Stimulated activated CD8-positive, alpha-beta memory T cell treated with anti-CD3 and anti-CD28 coated beads, Interleukin-15, amount 100 ng/mL, for 24 hours (primary cell): ENCODE measurements at places on chromosomes 3 and 15.

- no peak for DNase-seq
Measured at GRCh38 chr3:146166826-146167225, 5.8 kb upstream of the PLOD2 start.

- DNase-seq, result no peak
Measured at GRCh38 chr3:87448558-87448957, 172.2 kb upstream of the POU1F1 start.

- no peak for DNase-seq
Measured at GRCh38 chr15:90184119-90184785, 16.9 kb upstream of the SEMA4B start.

GRCh38 chr3:57274845-57275244 is 17.6 kb downstream of the ASB14 start:
- no peak for DNase-seq

GRCh38 chr15:79132770-79133169 is 42.2 kb upstream of the RASGRF1 start:
- no peak for DNase-seq

GRCh38 chr3:28576614-28577200 is 228.1 kb upstream of the AZI2 start:
- DNase-seq, result no peak

DNA sequence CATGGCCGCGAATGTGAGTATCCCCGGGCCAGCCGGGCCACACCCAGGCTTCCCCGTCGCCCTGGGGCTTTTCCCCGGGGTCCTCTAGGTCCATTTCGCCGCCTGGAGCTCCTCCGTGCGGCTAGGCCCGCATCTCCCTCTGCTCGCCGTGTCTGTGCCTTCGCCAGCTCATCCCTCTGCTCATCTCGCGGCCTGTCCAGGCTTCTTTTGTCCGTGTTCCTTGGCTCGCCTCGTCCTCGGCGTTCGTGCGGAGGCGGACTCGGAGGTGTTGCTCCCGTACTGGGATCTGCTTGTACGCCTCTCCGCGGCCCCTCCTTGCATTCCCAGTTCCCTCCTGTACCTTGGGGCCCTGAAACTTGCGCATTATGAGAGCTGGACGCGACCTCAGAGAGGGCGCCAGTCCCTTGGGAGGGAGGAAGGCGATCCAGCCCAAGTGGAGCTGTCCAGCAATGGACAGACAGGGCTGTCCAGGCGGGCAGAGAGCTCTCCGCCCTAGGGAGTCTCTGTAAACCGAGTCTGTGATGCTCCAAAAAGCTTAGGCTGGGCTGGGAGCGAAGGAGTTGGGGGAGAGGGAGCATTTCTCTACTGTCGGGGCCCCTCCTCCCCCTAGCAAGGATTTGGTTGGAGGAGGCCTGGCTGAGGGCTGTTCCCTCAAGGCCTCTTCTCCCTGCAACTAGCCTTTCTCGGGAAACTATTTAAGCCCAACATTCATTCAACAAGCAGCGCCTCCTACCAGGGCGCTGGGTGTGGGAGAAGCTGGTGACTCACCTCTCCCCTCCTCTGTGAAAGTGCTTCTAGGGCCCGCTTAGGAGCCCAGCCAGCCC is 553 bp downstream of the TMEM43 start:
- no peak for DNase-seq

GRCh38 chr3:193875601-193876321 is 260.2 kb upstream of the HES1 start:
- no peak for DNase-seq

GRCh38 chr15:72368899-72369298 is 6.9 kb downstream of the HEXA start:
- no peak for DNase-seq

GRCh38 chr3:195693428-195694216 is 27.2 kb upstream of the MUC20 start:
- DNase-seq, result no peak

DNA sequence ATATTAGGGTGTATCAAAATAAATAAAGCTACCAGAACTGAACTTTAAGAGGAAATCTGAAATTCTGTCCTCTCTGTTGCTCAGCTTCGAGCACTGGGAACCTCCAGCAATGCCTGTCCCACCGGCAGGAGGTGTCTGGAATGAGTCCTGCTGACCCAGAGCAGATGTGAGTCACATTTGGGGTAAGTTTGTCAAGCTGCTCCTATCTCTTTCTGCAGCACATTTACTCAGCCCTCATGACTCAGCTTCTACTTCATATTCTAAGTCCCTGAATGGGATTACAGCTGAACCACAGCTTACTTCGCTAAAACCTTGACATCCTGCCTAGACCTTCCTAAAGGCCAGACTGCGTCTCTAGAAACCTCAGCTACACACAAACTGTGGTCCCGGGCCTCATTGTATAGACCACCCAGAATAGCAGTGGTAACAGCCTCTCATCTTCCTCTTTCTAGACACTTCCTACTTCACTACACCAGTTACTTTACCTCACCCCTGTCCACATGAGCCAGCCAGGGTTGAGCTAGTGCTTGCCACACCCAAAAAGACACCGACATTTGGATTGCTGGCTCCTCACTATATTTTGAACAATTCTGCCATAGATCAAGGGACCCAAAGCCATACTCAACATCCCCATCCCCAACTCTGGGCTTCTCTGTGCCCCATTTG is 109.6 kb upstream of the TMCO5A start:
- DNase-seq, result no peak

DNA sequence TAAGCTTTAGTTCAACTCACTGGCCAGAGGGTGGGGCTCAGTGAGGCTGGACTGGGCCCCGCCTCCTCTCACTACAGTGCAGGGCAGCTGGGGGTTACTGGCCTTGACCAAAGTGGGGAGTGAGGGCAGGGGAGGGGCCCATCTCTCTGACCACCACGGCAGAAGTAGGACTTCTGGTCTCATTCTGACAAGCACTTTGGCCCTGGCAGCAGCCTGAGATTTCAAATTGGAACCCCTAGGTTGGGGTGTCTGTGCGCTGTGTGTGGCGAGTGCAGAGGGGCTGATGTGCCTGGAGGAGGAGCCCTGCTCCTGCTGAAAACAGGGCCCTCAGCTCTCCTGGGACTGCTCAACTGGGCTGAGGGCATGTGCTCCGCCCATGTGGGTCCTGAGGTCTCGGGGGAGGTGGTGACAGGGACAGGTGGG is 60.3 kb upstream of the RPL32 start:
- no peak for DNase-seq

DNA sequence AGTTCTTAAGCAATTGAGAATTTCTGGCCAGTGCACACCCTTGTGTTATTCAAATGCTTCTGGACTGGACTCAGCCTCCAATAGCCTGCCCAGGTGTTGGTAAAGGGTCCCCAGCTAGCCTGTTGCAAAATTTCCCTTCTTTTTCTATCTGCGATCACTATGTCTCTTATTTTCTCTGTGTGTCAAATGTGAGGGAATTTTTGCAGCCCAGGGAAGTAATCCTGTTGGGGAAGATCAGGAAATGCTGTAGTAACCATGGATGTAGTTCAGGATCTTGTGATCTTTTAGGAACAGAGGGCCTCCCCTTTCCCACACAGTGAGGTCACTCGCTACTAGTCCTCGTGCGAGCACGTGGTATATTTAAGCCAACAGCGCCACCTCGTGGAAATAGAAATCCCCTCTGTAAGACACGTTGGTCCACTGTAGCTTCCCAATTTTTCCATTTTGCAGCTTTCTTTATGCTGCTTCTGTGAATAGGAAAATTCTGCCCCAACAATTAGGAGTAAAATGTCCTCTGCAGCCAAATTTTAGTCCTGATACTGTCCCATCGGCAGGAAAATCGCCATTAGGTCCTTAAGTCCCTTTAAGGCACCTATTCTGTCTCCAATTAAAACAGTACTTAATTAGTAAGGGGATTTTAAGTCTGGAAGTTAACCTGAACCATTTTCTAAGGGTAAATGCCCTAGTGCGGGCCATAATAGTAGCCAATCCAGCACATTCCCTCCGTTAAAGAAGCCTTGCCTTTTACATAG is 4.0 kb upstream of the SMCO1 start:
- no peak for DNase-seq

DNA sequence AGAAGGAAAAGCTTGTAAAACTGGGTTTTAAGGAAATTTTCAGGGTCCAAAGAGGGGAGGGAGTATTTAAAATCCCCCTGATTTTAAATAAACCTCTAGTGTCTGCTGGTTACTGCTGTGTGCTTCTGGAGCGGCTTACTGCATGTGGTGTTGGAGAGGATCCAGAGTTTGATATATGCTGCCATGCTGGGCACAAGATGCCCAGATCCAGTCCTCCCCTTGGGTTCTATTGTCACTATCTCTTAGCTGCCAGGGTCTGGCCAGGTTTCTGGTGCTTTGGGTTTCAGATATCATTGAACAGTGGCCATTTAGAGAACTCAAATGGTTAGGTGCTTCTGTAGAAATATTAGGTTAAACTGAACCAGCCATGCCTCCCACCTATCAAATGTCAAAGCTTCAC is 27.5 kb downstream of the MINAR1 start:
- DNase-seq, result no peak

GRCh38 chr15:95610945-95611344 is 719.6 kb upstream of the NR2F2 start:
- DNase-seq, result no peak

DNA sequence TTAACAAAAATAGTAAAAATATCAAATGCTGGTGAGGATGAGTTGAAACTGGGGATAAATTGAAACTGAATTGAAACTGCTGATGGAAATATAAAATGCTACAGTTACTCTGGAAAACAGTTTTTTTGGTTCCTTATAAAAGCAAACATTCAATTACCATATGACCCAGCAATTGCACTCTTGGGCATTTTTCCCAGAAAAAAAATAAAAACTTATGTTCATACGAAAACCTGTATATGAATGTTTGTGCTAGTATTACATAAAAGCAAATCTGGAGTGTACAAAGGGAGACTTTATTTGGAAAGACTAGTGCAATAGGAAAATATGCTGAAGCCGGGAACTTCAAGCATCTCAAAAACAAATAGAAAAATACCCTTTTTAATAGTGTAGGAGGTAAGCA is 857.9 kb upstream of the CADM2 start:
- no peak for DNase-seq

DNA sequence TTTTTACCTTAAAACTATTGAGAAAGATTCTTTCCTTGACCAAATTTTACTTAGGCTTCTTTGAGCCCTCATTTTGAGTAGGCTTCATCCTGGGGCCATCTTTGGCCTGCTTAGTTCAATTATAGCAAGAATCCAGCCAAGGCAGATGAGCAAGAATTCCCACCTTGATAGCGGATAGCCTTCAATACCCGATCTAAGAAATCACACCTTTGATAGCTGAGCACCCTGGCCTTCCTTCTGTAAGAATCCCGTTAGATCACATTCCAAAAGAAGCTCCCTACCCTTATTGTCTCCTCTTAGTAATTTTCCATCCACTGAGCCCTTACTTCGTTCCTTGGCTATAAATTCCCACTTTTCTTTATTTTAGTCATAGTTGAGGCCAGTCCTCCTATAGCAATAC is 275.4 kb upstream of the ROBO1 start:
- DNase-seq, result no peak

DNA sequence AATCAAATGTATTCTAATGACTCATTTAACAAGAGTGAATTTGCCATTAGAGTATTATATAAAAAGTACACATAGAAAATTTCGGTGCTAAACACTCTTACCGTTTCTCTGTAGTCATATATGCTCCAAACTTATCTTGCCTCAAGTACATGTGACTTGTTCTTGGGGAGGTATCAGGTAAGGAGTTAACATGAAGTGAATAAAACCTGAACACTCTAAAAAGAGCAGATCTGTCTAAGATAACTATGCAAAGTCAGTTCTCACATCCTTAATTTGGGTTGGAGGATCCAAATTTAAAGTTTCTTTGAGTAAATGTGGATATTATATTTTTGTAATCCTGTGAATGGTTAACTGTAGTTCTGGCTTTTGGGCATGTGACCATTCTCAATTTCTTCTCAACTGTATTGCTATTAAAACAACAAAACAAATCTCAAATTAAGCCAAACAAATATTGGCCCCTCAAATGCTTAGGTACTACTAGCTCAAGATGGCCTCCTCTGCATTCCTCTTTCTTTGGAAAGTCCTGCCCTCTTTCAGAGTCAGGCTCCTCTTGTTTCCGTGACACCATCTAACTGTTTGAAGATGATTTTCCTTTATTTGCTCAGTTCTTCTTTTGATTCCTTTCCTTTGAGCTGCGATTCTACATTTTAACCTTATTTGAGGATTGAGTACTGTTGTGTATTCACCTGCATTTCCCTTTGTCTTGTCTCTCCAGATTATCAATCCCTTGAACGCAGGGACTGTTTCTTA is 4.2 kb downstream of the EDEM1 start:
- no peak for DNase-seq

DNA sequence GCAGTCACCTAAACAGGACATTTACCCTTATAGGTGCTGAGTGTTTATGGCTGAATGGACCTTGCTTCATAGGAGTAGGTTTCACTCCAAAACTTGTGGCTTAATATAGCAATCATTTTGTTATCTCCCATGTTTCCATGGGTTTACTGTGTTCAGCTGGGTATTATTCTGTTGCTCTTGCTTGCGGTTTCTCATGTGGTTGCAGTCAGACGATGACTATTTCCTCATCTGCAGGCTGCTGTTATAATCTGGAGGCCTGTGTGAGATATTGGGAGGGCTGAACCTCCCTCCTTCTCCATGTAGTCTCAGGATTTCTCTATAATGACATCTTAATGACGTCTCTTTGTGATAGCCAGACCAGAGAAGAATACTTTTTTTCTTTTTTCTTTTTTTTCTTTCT is 98.1 kb downstream of the ZPLD1 start:
- no peak for DNase-seq

DNA sequence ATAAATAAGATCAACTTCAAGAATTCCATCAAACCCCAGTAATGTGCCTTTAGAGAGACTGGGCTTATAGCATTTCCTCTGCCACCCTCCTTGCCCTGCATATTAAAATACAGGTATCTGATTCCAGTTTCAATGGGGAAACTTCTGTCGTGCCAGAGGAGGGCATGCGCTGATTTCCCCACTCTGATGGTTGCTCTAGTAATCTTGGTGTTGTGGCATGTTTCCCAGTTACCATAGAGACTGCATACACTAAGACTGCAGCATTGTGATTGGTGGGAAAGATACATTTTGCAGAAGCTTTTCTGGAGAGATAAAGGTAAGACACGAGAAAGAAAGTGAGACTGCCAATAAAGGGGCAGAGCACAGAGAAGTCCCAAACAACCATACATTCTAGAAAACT is 225.6 kb downstream of the TIGIT start:
- no peak for DNase-seq

GRCh38 chr3:57110214-57110613 is 49.8 kb downstream of the SPATA12 start:
- no peak for DNase-seq

GRCh38 chr3:149390772-149391212 is 13.3 kb upstream of the TM4SF1 start:
- DNase-seq, result no peak

DNA sequence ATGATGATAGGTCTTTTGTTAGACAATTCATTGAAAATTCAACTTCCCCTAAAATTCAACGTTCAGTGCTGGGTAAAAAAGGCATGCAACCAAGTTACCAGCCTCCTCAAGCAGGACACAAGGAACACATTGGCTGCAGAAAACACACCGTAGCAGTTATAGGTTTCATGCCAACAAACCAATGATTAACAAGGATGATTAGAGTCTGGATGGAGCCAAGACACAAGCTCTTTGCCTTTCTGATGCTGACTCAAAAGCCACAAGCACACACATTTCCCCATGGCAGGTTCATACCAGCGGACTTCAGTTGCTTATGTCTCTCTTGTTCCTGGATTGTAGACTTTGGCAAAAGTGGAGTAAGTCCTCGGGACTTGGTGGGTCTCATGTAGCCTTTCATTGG is 105.8 kb downstream of the DHX30 start:
- DNase-seq, result no peak
